Astrocyte of the spinal cord (primary cell): ENCODE measurements at places on chromosomes 4 and X.

DNA sequence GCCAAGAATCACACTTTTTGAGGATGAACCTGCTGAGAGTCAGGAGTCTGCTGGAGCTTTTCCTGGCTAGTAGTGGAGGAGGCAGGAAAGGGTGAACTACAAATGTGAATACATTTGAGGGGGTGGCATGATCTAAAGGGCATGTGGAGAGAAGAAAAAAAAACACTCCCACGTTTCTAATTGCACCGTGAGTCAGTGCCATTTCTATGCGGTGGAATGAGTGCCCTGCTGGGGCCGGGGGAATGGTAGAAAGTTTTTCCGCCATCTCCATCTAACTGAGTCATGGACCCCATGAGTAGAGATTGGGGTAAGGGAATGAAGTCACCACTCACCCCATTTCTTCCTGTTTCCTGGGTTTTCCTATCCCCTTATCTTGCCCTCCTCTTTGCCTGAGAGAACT, 19.8 kb downstream of the BEX3 start:
- peak; percentile 73 for DNase-seq

GRCh38 chrX:131741103-131741581, 197.3 kb downstream of the OR13H1 start:
- DNase-seq: peak; percentile 88

DNA sequence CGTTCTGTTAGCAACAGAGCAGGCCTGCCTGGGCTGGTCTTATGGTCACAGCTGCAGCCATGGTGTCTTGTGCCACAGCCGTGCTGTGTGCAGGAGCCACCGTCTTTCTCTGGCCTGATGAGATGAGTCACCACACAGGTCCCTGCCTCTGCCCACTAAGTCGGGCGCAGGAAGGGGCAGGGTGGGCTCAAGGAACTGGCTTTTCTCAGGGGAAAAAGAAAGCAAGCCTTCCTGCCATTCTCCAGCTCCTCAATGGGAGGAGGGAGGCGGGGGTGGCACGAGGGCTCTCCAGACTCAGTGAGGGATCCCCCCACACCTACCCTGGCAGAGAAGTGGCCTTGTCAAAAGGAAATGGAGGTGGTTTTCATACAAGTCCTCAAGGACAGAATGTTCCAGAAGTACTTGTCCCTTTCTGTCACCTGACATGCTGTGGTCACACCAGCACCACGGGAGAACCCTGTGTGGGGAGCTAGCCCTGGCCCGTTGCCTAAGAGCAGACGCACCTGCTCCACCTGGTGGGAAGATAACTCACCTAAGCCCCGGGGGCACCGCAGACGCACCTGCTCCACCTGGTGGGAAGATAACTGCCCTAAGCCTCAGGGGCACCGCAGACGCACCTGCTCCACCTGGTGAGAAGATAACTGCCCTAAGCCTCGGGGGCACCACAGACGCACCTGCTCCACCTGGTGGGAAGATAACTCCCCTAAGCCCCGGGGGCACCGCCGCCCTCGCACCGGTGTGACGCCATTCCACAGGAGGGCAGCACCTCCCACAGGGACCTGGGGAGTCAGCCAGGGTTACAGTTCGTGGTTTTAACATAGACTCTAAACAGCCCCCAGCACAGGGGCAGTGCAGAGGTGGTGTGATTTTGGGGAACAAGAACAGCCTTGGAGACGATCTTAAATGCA, 18.5 kb downstream of the UVSSA start:
- no peak for DNase-seq

- DNase-seq: no peak
Observed at GRCh38 chr4:150570862-150571261, 11.1 kb upstream of the MAB21L2 start.

- DNase-seq: peak; percentile 29
Observed at GRCh38 chr4:29326816-29327215, 1393.4 kb upstream of the PCDH7 start.
